ENCODE measurements at places on chromosomes 16 and 17.

- peak; percentile 76 for DNase-seq
Observed at GRCh38 chr16:75044800-75045361, 46.1 kb downstream of the ZNRF1 start.

GRCh38 chr16:668519-669171, 713 bp downstream of the RHOT2 start:
- DNase-seq = no peak

GRCh38 chr17:35742896-35743477, 10.1 kb downstream of the GAS2L2 start:
- no peak for DNase-seq

GRCh38 chr16:50711040-50711439, 17.6 kb downstream of the NOD2 start:
- DNase-seq = no peak

DNA sequence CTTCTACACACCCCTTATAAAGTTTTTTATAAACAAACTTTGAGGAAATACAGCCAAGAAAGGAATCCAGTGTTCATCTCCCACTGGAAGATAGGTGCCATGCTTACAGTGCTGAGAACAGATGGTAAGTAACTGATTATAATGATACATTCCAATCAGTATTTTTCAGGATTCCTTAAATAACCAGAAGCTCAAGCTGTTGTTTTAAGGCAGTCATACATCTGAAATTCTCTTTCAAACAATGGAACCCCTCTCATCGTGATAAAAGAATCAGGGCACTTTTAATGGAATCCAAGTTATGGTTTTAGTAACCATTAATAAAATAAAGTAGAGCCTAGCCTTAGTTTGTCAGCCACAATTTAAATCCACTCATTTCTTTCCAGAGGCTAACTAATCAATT, 56.1 kb upstream of the STAC2 start:
- no peak for DNase-seq

GRCh38 chr16:88192601-88193000, 190.2 kb upstream of the ZNF469 start:
- DNase-seq = no peak

DNA sequence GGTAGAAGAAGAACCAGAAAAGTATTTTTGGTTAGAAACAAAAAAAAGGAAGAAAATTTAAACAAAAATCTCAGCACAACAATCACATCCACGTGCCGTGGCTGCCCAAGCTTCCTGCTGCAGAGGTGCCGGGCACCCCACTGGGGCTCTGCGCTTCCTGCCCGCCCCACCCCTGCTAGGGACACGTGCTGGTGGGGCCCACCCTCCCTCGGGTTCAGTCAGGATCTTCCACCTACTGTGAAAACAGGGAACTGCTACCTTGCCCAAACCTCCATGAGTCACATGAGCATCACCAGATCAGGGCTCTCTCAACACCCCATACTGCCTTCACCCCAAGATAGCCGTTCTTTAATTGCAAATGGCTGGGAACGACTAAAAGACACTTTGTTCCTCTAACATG, 24.4 kb upstream of the CYTH1 start:
- peak; percentile 46 for DNase-seq

- DNase-seq = no peak
Observed at GRCh38 chr16:31487720-31488467, 5.0 kb downstream of the SLC5A2 start.

- peak; percentile 54 for DNase-seq
Observed at GRCh38 chr17:15171167-15172047, 93.7 kb downstream of the PMP22 start.

GRCh38 chr16:71648162-71648561, 22.2 kb downstream of the MARVELD3 start:
- no peak for DNase-seq

DNA sequence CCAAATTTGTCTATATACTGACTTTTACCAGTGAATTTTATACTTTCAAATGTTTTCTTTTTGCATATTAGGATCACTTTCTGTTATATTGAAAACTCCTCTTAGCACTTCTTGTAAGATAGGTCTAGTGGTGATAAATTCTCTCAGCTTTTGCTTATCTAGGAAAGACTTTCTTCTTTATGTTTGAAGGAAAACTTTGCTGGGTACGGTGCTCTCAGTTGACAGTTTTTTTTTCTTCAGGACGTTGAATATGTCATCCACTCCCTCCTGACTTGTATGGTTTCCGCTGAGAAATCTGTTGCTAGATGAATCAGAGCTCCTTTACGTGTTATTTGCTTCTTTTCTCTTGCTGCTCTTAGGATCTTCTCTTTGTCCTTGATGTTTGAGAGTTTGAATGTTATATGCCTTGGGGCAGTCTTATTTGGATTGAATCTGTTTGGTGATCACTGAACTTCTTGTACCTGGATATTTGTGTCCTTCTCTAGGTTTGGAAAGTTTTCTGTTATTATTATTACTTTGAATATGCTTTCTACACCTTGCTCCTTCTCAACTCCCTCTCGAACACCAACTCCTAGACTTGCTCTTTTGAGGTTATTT, 44.0 kb upstream of the NACA2 start:
- DNase-seq = no peak

DNA sequence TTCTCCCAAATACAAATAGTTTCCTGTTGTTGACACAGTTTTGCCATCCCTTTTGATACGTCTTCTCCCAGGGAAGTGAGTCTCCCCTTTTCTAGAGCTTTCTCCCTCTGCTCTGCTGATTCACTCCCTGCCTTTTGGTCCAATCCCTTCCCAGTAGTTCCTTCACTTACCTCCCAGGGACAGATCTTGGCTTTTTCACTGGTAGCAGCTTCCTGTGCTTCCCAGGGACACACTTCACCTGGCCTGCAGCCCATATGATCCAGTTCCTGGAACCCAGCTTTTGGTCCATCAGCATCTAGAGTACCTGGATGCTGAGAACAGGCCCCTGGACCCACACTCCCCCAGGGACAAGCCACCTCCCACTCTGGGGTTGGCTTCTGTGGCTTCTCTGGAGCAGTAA, 15.8 kb downstream of the GPR179 start:
- DNase-seq = no peak

Data from tibial artery (tissue), 4 donors.